Stimulated activated effector memory CD8-positive, alpha-beta T cell treated with anti-CD3 and anti-CD28 coated beads, Interleukin-12 subunit alpha, Interleukin-12 subunit beta, amount 100 ng/mL, for 72 hours (primary cell): ENCODE measurements at places on chromosomes 16 and 17.

DNA sequence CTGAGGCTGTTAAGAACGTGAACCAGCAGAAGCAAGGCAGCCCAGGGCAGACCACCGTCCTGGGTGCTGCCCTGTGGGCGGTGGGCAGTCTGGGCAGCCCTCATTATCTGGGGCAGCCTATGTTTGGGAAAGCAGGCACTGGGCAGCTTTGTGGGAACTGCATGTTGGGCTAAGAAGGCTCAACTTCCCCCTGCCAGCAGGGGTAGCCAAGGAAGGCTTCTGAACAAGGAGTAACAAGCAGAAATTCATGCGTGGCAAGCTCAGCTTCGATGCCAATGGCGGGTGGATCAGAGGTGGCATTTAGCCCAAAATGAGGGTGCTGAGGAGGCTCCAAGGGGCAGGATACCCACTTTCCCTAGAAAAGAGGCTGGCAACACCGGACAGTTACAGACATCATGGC, 42.7 kb upstream of the METRNL start:
- DNase-seq = no peak

DNA sequence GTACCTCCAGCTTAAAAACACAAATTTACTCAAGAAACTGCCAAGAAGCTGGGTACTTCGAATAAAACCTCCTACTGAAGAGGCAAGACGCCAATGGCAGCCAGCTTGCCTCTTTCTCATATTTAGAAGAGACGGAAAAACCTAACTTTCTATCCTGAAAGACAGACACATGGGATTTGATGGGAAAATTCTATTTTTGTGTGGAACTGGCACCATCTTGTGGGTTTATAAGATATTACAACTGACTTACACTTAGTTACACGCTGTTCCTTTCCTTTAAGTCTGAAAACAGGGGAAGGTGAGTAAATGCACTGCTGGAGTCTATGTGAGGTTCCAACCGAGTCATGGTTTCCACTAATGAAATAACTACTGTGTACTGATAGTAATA, 10.3 kb downstream of the ZNF18 start:
- DNase-seq = no peak

DNA sequence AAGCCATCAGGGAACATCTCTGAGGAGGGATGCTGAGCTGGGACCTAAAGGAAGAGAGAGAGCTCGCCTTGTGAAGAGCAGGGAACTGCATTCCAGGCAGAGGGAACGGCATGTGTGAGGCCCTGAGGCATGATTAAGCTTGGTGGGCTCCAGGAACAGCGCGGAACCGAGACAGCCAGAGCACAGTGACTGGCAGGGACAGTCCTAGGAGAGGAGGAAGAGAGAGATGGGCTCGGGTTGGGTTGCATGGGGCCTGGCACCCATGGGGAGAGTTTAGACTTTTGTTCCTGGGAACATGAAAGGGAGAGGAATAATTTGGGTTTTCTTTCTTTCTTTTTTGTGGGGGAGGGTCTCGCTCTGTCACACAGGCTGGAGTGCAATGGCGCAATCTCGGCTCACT, 39.2 kb upstream of the CPNE2 start:
- DNase-seq = no peak

DNA sequence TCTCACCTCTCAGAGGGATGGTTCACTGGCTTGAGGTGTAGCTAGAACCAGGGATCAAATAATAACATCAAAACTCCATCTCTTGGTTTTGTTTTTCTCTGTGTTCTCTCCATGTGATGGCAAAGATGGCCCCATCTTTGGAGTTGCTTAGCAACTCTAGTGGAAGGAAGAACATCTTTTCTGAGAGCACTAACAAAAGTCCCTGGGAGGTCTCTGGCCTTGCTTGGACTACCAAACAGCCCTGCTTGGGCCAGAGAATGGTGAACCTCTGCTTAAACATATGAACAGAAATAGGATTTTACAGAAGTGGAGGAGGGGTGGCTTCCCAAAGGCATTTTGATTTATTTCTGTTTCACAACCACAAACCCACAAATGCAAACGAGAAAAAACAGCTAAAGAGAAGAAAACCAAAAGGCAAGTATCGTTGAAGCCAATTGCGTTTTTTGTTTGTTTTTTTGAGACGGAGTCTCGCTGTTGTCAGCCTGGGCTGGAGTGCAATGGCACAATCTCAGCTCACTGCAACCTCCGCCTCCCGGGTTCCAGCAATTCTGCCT, 13.2 kb downstream of the GABARAPL2 start:
- DNase-seq = no peak

- no peak for DNase-seq
Measured at GRCh38 chr16:56631832-56632155, 665 bp upstream of the MT1M start.

- no peak for DNase-seq
Measured at GRCh38 chr17:80545499-80545826, 825 bp downstream of the RPTOR start.
